ENCODE measurements at places on chromosomes 6 and 20.
A peak's percentile ranks its signal among the peaks of the same experiment; 100 is the strongest.

- no peak for DNase-seq
Observed at GRCh38 chr6:101391772-101392585, 1.5 kb upstream of the GRIK2 start.

- DNase-seq: no peak
Observed at GRCh38 chr6:43943099-43943766, 173.2 kb downstream of the VEGFA start.

DNA sequence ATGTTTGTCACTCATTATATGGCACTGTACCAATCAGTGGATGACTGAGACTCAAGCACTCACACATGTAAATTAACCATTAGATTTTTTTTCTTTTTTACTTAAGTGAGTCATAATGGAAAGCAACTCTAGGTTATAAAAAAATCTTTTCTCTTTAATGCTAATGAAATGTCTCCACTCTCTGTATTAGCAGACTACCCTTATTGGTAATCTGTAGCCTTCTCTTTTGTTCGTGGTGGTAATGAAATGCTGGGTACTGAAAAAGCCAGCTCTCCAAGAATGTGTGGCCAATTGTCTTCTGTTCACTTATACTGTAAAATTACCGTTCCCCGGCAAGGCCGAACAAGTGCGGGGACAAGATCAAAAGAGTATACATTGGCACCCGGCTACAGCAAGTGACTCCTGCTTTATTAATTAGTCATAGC, 69.0 kb downstream of the AFG1L start:
- no peak for DNase-seq

DNA sequence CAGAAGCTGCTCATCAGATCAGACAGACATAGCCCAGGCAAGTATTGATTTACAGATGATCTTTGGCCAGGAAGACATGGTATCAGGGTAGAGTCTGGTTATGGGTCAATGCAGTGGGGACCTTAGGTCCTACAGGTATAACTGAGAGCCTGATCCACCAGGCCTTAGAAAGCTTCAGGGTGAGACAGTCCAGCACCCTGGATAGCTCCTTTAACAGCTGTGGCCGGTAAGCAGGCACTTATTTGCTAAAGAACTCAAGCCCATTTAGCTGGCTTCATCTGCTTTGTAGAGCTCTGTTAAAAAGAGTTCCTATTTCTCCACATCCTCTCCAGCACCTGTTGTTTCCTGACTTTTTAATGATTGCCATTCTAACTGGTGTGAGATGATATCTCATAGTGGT, 39.6 kb downstream of the ESR1 start:
- peak; percentile 40 for DNase-seq

DNA sequence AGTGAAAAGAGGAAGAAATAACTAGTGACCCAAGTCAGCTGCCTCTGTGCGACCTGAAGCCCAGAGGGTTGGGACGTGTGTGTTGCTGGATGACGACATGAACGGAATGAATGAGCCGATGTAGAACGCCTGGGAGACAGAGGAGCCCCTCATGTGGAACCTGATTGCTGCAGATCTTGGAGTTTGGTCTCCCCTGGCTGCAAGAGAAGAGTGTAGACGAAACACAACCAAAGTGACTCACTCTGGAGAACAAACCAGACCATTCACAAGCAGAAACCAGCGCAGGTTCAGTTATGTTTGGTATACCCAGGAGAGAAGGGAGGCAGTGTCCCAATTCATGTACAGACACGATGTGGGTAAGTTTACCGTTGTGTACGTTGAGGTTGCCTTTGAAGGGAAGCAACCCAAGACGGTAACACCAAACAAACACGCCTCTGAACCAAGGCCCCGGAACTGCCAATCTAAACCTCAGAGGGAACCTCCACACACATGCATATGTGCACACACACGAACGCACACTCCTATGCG, 265.9 kb downstream of the BMP7 start:
- no peak for DNase-seq

DNA sequence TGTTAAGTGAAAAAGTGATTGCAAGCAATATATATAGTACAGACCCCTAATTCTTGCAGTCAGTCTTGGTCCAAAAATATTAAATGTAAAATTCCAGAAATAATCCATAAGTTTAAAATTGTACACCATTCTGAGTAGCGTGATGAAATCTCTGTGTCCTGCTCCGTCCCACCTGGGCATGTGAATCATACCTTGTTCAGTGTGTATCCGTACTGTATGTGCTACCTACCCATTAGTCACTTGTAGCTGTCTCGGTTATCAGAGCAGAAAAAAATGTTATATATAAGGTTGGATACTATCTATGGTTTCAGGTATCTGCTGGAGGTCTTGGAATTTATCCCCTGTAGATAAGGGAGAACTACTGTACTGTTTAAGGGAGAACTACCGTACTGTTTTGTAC, 16.3 kb downstream of the IRAK1BP1 start:
- DNase-seq: no peak

- DNase-seq: no peak
Observed at GRCh38 chr6:31357886-31358285, 907 bp upstream of the HLA-B start.

GRCh38 chr6:166955865-166956443, 396 bp downstream of the RNASET2 start:
- no peak for DNase-seq

GRCh38 chr6:77669913-77670312, 17.1 kb downstream of the MEI4 start:
- DNase-seq: no peak

DNA sequence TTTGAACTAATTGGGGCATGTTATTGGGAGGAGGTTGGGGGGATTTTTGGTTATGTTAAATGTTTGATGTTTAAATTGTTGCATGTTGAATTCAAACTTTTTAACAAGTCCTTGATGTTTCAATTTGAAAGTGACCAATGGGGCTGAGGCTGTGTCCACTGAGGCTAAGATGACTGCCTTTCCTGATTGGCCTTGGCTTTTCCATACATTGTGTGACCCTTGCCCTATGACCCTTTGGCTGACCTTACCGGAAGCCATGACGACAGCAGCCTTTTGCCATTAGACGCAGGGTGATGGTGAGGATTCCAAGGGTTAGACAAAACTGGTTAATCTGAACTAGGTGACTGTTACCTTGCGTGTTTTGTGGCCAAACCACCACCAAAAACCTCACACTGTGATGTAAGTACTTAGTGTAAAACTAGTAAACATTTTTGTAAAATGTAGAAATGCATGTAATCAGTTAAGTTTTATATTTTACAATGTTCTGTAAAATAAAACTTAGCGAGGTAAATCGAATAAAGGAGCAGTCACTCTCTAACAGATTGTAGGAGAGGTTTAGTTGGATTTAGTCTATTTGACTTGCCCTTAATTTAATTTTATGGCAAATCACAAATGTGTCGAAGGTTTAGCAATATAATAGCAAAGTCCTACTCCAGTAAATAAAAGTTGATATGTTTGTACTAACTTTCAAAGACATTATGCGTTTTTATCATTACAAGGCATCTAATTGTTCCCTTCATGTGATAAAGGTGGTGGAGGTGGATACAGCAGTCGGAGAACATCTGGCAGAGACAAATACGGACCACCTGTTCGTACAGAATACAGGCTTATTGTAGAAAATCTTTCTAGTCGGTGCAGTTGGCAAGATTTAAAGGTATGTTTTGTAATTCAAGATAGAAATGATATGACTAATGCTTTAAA, 1.6 kb downstream of the SRSF6 start:
- DNase-seq: no peak

- DNase-seq: no peak
Observed at GRCh38 chr6:1745814-1746213, 136.1 kb downstream of the FOXC1 start.

DNA sequence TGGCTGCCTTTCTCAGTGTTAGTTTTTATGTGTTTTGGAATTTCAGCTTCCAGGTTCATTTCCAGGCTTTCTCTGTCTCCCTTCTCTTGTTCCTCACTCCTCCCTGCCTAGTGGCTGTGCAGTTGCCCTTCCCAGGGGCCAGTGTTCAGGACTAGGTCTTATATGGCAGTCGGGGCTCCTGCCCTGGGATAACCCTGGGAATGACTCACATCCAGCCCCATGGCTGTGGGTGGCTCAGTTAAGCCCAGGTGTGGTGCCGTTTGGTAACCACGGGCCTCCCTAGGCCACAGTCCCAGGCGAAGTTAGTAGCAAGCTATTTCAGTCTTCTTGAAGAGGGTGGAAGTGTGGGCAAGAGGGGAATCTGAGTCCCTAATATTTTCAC, 57.4 kb upstream of the DDR1 start:
- DNase-seq: no peak

- DNase-seq: no peak
Observed at GRCh38 chr6:167944130-167944529, 53.3 kb upstream of the KIF25 start.

DNA sequence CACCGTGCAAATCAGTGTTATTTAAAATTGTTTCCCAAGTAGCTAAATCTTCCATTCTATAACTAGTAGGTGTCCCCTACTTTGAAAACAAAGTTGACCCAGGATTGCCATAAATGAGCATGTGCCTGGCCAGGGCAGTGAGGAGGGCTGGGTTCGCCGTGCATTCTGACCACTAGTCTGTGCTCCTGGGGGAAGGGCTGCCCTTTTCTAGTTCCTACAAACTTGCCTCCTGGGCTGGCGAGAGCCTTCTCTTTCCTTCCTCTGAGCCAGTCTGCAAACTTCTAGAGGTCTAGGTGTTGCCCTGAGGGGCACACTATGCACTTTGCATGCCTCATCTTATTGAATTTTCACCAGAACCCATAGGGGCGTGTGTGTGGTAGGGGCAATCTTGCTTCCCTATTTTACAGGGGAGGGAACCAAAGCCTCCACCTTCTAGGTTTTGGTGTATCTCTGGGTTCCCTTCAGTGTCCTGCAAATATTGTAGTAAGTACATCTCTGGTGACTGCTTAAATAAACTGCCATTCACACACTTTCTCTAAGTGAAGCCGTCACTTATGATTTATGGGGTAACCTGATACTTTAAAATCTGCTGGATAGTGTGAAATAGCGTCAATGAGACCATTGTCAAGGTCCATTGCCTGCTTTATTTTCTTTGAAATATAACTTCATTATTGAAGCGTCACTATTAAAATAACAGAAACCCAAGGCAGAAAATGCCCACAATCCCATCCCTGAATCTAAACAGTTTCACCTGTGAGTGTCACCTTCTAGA, 42.2 kb downstream of the CDH26 start:
- no peak for DNase-seq

- DNase-seq: no peak
Observed at GRCh38 chr6:35585658-35586057, 73.0 kb upstream of the TULP1 start.

- no peak for DNase-seq
Observed at GRCh38 chr20:37850036-37850592, 52.8 kb upstream of the VSTM2L start.

DNA sequence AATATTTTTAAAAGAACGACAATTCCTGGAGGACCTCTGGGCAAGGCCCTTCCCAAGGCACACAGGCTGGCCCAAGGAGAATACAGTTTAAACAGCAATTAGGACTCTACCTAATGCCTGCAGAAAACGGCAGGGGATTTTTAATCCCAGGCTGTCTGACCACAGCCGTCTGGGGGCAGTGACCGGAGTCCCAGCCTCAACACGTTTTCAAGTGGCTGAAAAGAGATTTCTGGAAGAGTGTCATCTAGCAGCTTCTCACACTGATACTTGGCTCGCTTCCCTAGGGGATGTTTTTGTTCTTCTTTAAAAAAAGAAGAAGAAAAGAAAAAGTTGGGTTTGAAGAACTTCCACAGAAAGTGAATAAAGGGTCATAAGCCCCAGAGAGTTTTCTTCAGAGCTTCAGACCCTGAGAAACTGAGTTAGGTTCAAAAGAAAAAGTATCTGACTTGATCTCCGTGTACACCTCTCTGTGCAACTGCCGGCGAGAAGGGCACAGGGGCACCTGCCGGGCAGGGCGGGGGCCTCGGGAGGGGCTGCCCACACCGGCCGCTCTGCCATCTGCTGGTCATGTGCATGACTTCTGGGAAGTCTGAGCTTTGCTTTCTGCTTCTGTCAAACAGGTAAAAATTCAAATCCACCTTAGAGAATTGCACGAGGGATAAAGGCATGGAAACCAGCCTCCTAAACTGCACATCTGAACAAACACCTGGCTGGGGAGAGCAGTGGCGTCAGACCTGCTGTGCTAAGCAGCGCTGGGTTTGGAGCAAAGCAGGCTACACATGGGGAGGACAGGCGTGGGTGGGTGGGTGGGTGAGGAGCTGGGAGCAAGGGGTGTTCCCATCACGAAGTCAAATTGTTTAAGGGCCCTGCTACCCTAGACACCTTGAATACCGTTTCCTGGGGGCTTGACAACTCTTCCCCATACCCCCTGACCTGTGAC, 33.0 kb downstream of the RRBP1 start:
- no peak for DNase-seq

- DNase-seq: no peak
Observed at GRCh38 chr6:313917-314316, 21.6 kb downstream of the DUSP22 start.

DNA sequence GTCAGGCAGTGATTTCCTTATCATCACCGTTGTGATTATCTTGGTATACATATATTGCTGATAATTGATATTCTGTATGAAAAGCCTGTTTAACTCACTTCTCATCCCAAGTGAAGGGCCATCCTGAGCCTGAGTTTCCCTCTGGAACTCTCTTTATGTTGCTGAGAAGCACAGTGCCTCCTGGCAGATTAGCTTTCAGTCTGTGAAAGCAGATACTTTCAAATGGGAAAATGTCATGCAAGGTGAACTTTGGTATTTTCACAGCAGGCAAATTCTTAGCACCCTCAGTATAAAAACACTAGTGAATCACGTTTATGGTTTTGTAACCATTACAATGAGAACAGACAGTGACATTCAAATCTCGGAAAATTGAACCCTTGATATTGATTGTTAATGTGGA, 151.6 kb downstream of the PRIM2 start:
- no peak for DNase-seq

DNA sequence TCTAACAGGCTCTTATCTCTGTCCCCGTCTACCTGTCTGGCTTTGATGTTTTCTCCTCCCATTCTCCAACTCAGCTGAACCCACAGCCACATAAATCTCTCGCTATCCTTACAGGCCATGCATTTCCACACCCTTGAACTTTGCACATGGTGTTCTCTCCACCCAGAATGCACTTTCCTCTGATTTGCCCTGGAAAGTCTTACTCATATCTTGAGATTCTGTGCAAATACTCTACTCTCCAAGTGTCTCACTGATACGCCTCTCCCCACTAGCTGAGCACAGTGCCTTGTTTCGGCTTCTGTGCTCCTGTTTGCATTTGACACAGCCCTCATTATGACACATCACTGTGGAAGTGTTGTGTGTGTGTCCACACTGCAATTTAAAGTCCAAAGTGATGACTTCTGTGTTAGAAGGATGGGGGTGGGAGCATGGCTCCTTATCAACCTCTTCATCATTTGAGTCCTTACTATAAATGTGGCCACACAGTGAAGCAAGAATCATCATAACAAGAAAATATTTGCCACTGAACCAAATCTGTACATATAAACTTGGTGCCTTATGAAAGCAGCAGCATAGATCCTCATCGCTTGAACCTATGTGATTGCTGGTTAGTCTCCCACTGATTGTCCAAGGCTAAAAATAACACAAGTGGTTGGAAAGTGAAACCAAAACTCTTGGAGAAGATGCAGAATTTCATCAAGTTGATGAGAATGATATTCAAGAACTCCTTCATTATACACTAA, 5.5 kb upstream of the PRELID3B start:
- DNase-seq: no peak

- no peak for DNase-seq
Observed at GRCh38 chr6:160265869-160266476, 7.4 kb upstream of the SLC22A2 start.

Measured in hindlimb muscle (tissue), 1 donor.